ENCODE measurements at places on chromosomes 1 and 21. TPM values are rescaled to one million over a fixed set of nuclear protein-coding genes. Genes with fewer than 3 reads are reported as not detected.
A peak's percentile ranks its signal among the peaks of the same experiment; 100 is the strongest.

INAVA gene
- polyA plus RNA-seq, result 0.58 TPM

GRCh38 chr1:217899614-217900013 is 268.5 kb downstream of the SPATA17 start:
- no peak for DNase-seq

DNA sequence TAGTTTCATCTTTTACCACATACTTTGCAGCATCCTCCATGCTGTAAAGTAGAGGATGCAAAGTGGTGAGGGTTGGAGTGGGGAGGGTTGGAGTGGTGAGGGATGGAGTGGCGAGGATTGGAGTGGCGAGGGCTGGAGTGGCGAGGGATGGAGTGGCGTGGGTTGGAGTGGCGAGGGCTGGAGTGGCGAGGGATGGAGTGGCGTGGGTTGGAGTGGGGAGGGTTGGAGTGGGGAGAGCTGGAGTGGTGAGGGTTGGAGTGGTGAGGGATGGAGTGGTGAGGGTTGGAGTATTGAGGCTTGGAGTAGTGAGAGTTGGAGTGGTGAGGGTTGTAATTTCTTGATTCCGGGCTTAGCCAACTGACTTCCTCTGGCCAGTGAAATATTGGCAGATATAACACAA is 618.3 kb downstream of the MRPL39 start:
- DNase-seq, result no peak

GRCh38 chr1:198595765-198596164 is 43.1 kb upstream of the PTPRC start:
- no peak for DNase-seq

IL20 gene
- not detected for polyA plus RNA-seq

OR2T29 gene
- polyA plus RNA-seq, result not detected

DNA sequence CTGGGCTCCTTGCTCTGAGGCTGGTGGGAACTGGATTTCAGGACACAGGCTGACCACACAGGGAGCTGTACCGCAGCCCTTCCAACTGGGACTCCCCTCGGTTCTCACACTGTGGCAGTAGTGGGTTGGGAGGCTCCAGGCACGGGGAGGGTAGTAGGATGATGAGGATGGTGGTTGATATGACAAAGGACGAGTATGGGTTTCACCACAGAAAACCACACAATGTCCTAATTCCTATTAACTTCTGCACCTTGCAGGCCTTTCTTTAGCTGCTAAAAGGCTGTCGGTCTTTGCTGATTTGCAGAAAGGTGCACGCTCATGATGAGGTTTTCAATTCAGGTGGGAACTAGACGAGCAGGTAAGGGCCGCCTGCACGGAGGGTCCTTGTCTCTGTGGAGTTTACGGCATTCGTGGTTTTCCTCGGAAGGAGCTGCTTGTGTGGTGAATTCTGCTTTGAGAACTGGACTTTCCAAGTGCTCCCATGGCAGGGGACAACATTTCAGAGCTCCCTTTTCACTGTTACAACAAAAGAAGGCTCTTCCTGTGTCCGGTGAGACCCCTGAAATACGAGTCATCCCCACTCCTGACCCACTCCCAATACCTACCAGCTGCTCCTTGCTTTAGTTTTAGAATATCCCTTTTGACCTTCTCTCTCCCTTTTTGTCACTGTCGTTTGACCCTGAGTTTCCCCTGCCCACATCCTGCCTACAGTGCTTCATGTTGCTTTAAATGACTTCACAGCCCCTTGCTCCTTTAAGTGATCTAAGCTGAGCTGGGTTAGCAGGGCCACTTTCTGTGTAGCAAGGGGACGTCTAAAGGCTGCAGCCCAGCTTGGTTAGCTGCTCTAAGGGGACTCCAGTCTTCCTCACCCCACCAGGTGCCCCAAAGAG is 125.1 kb downstream of the MRPS6 start:
- no peak for DNase-seq

COL9A2 gene
- polyA plus RNA-seq, result 94.4 TPM

USH2A gene
- 0.17 TPM for polyA plus RNA-seq

DNA sequence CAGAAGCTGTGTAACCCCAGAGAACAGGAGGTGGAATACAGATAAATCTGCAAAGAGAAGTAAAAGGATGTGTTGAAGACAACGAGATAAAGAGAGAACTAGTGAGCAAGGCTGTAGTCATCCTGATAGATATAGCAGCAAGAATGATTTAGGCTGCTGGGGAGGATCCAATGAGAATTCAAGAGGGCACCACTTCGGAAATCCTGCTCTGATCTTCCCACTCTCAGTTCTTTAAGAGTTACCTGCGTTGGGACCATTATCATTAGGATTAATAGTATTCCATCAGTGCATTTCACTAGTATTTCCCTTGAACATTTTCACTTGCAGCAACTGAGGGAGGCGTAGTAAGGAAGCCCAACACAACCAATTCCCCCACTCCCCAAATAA is at the start of gene BRINP3:
Gene BRINP3 (minus strand): TSS at position 103 of the 387 bp plus-strand sequence.
- DNase-seq, result peak; percentile 81

CLCA1 gene
- polyA plus RNA-seq, result not detected

DNA sequence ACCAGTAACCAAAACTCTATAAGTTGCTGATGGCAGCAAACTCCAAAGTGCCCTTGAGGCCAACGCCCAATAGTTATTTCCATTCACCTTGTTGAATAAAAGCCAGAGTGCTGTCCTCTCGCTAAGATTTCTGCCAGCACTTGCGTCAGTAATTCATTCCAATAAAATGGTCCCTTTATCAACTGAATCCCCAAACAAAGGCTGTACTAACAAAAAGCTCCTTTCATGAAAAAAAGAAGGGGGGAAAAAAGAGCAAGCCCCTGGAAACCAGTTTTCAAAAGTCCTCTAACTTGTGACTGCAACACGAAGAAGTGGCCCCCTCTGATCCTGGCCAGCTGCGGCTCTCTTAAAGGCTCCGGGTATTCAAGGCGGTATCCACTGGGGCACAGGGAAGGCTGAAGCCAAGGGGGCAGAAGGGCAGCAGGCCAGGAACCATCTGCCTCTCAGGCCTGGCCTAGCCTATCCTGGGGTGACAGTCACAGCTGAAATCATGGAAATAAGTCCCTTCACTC is 55.8 kb upstream of the ZNF326 start:
- peak; percentile 67 for DNase-seq

GRCh38 chr1:4726620-4727341 is 72.4 kb downstream of the AJAP1 start:
- DNase-seq, result no peak

MMEL1 gene
- polyA plus RNA-seq, result 1.3 TPM

- no peak for DNase-seq
Measured at GRCh38 chr1:43668956-43669355, 19.0 kb downstream of the KDM4A start.

BSND gene
- polyA plus RNA-seq, result 0.08 TPM

PRDM16 gene
- 2.4 TPM for polyA plus RNA-seq

DNA sequence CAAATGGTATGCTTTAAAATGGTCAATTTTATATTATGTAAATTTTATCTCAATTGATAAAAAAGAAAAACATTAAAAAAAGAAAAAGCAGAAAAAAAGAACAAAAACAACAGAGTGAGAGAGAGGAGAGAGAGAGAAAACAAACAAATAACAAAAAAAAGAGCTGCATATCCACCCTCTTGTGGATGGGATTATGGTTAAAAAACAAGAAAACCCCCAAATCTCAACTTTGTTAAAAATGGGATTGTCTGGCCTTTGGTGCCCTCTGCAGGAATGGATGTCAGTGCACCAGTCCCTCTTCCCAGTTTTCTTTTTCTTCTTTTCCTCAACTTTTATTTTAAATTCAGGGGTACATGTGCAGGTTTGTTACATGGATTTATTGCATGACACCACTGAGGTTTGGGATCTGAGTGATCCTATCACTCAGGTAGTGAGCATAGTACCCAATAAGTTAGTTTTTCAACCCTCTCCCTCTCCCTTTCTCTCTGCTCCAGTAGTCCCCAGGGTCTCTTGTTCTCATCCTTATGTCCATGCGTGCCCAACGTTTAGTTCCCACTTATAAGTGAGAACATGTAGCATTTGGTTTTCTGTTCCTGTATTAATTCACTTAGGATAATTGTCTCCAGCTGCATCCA is 28.1 kb downstream of the RNF187 start:
- peak; percentile 76 for DNase-seq

DNA sequence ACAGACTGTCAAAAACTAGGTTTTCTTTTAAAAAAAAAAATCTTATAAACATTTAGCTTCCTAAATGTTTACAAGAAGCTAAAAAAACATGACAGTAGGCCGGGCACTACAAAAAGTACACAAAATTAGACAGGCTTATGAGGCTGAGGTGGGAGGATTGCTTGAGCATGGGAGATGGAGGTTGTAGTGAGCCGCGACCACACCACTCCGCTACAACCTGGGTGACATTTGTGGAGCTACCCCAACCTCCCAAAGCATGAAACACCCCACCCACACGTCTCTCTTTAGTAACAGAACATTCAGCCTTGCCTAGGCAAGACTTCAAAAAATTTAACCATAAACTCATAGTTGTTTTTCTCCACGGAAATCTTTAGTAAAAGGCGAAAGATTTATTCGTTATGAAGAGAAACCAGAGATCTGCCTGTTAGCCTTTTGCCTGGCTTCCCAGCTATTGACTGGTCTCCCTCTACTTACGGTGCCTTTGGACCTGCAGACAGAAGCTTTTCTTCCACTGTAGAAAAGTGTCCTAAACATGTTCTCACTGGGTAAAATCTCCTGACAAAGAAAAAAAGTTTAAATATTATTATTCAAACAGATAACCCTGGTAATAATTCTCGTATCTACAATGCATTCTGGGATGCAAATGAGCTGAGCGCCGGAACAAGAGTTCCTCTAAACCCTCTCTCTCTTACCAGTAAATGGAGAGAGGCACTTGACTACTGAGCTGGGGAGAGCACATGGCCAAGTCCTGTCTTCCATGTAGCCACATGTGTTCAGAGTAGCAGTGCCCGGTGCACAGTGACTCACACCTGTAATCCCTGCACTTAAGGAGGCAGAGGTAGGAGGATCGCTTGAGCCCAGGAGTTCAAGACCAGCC is 9.2 kb downstream of the RNU5D-1 start:
- no peak for DNase-seq

DNA sequence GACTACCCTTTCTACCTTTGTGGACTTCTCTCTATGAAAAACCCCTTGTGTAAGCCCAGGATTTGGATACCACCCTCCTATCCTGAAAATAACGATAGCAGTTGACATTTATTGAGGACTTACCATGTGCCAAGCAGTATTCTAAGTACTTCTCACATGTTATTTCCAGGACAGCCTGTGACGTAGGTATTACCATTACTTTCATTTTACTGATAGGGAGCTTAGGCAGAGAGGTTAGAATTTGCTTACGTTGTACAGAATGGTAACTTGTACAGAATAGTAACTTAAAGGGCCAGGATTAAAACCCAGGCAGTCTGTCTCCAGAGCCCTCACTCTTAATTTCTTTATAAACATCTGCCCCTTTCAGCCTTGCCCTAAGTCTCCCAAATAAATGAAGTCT is 138.3 kb downstream of the NTMT2 start:
- peak; percentile 16 for DNase-seq

OPN3 gene
- polyA plus RNA-seq, result 16.2 TPM

DNA sequence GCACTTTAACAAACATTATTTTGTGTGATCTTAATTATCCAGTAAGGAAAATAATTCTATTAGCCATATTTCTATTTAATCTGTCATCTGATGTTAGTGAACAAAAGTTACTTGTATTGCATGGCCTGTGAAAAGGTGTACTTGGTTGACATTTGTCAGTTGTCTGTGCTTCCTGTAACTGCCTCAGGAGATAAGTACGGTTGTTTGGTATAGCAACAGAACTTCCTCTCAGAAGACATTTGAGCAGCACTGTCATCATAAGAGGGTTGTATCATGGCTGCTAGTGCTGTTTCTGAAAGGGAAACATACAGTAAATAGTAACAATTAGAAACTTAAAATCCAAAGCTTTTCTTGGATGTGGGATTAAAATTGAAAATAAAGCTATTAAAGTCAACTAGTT is 3.4 kb downstream of the BLZF1 start:
- DNase-seq, result no peak

All from brain (organoid and tissue), 16 donors.